CD4-positive, alpha-beta T cell treated with Interleukin-6 at 100 ng/mL for 8 hours (primary cell): ENCODE measurements at places on chromosomes 12 and 14.

- no peak for DNase-seq
Measured at GRCh38 chr14:39180553-39180952, 5.5 kb downstream of the PNN start.

DNA sequence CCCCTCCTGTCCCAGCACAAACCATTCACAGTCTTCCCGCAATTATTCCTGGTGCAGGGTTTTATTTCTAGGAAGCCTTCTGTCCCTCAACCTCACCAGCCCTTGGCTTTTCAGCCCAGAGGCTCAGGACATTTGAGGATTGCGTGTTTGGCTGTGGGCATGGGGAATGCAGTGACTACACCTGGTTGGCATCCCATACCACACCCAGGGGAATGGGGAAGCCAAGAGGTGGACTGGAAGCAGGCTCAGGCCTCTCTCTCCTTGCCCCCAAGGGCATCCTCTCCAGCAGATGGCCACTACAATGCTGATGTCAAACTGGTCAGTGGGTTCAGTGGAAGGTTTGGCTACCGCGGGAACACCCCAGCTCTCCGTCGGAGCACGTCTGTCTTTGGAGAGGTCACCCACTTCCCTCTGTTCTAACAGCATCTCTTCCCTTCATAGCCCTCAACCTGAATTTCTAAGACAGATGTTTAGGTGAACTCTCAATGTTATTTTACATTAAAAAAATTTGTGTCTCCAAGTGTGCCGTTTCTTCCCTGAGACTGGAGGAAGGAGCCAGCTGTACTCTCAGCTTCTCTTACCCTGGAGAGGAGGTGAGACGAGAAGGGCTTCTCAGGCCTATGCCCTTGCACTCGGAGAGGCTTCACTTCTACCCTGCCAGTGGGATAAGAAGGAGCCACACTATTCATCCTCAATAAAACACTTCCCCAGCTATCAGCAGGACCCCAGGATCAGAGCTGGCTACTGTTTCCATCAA lies 35.5 kb downstream of the DCAF4 start:
- DNase-seq: no peak

DNA sequence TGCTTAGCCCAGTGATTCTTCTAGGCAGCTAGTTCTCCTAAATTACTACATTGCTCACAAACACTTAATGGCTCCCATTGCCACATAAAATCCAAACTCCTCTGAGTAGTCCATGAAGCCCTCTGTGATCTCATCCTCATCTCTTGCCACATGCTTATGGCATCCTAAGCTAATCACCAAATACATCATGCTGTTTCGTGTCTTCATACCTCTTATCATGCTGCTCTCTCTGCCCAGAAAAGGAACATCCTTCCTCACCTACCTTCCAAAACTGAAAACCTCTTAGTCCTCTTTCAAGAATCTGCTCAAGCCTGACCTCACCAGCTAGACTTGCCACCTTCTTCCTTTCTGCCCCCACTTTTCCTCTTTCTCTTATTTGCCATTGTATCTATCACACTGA lies 108.5 kb downstream of the DUSP6 start:
- no peak for DNase-seq

GRCh38 chr12:50862316-50862715 lies 19.6 kb downstream of the TMPRSS12 start:
- DNase-seq: no peak
